Stimulated activated CD8-positive, alpha-beta memory T cell treated with anti-CD3 and anti-CD28 coated beads, Interleukin-2, amount 100 ng/mL, for 1 hour (primary cell): ENCODE measurements at places on chromosomes 16 and 17.
A peak's percentile ranks its signal among the peaks of the same experiment; 100 is the strongest.

- DNase-seq: no peak
These were observed 7.6 kb downstream of the CLTC start for GRCh38 chr17:59627274-59627673.

DNA sequence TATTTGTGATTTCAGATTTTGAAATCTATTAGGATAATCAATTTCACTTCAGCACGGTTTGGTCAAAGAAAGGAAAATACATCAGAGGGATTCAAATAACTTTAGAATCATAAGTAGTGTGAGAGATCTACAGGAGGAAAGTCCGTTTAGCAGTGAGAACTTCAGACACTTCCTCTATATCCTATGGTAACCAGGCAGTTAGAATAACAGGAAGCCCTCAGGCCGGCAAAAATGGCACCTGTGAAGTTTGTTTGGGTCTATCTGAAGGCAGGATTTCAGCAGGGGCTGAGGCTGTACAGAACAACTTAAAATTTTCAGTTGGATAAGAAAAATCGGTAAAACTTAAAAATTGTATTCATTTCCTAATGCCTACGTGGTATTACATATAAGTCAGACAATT is 24.9 kb downstream of the KCNJ16 start:
- DNase-seq: no peak

DNA sequence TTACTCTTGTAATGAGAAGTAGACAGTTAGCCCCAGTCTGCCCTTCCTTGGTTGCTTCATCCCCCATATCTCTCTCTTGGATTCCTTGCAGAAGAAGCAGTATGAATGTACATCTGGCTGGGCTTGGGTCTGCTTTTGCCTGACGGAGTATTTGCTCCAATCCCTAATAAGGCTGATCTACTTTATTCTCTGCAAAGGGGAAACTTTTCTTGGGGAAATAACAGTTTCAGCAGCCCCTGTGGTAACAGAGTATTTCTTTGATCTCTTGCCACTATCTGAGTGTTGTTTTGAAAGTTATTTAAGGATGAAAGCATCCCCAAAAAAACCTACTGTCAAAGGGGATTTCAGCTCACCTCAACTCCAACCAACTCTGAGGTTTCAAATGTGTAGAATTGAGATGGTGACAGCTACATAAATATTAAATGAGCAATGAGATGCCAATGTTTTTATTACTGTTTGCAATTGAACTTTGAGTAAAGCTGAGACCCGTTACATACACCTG is 168.9 kb upstream of the NOG start:
- DNase-seq: no peak

DNA sequence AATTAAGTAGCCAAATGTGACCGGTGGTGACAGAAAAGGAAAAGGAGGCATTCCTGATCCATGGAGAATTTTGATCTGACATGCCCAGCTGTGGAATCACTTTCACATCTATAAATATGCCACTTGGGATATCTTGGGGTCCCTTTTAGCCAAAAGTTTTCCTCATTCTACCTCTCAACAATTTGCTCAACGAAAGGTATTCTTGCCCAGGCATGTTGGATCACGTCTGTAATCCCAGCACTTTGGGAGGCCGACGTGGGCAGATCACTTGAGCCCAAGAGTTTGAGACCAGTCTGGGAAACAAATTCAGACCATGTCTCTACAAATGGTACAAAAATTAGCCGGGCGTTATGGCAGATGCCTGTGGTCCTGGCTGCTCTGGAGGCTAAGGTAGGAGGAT is 24.3 kb downstream of the LITAF start:
- no peak for DNase-seq

DNA sequence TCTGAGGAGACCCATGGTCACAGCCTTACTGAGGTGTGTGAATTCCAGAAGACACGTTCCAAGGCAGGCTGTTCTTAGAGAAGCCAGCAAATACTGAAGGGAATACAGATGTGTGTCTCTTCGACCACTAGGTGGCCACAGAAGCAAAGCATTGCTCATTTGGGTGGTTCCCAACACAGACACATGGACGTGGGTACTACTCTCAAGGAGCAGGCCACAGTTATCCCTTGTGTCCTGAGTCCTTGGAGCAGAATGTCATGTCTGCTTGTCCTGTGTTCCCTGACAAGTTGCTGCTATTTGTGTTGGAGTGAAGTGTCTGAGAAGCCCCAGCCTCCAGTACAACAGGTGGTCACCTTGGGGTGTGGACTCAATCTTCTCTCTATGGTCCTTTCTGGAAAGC is 30.3 kb downstream of the HMOX2 start:
- DNase-seq: peak; percentile 30

- DNase-seq: no peak
These were observed 11.2 kb downstream of the P2RX1 start for GRCh38 chr17:3905017-3905520.

DNA sequence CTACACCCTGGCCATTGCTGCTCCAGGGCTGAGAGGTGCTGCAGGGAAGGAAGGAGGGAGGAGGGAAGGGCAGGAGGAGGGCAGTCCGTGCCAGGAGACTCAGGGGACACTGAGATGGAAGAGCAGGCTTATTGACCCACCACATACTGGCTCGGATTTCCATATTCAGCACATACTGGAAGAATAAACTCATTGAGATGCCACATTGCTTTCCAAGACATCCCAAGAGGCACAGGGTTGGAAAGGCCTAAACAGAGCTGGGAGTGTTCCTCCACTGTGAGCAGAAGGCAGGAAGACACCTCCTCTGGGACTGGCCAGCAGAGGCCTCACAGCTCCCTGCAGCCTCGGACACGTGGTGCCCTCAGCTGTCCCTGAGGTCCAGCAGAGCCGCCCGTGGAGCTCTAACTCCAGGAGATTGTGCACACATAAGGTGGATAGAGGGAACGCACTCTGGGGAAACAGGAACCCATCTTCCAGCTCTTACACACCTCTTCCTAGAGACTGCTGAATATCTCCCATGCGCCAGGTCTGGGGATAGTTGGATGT is 17.4 kb downstream of the CCDC182 start:
- DNase-seq: no peak

- DNase-seq: no peak
These were observed 34.8 kb downstream of the HS3ST4 start for GRCh38 chr16:25726430-25727098.
